ENCODE measurements at places on chromosomes 6 and 20.

DNA sequence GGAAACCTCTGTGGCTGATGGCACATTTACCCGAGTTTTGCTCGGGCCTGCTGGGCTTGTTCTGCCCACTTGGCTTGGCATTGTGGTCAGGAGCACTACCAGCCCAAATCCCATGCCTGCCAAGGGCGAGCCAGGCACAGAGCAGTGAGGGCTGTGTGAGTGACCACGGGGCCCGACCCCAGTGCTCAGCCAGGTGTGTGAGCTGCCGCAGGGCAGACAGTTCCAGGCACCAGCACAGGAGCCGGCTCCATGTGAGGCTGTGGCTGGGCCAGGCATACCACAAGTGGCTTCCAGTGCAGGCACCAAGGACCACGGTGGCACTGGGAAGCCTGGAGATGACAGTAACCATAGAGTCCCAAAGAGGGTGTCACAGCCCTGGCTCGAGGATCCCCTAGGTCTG lies 1225.5 kb upstream of the GJE1 start:
- no peak for DNase-seq

DNA sequence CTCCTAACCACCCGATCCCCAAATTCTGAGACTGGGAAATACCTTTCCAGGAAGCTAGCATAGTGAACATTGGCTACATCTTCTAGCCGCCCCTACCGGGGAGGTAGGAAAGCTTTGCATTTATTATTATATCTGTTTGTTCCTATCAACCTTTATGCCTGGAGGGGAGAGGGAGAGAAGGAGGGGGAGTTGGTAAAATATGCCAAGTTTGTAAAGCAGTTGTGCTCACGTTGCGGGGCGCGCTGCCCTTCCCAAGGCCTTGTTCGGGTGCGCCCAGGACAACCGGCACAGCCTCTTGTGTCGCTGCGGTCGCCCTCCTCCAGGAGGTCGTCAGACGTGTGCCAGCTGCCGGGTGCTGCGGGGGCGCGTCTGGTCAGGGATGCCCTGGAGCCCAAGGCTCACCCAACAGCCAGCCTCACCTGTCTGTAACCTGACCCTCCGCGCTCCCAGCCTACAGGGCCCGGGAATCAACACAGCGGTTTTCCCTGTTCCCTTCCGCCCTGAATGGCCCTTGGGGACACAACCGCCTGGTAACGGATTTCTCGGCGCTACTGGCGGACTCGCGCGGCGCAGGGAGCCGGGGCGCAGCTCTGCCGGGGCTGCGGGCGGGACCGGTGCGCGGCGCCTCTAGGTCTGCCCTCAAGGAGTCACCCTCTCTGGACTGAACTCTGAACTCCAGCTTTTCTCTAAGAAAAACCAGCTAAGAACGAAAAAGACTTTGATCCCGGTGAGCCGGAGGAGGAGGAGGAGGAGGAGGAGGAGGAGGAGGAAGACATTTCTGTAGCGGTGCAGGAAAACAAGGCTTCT lies 1.1 kb upstream of the OVOL2 start:
- DNase-seq, result no peak

DNA sequence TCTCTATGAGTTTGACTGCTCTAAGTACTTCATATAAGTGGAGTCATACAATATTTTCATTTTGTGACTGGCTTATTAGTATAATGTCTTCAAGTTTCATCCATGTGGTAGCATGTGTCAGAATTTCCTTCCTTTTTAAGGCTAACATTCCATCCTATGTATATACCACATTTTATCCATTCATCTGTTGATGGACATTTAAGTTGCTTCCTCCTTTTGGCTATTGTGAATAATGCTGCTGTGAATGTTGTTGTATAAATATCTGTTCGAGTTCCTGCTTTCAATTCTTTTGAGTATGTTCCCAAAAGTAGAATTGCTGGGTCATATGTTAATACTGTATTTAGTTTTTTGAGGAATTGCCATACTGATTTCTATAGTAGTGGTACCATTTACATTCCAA lies 79.5 kb downstream of the PTPRA start:
- DNase-seq, result no peak

DNA sequence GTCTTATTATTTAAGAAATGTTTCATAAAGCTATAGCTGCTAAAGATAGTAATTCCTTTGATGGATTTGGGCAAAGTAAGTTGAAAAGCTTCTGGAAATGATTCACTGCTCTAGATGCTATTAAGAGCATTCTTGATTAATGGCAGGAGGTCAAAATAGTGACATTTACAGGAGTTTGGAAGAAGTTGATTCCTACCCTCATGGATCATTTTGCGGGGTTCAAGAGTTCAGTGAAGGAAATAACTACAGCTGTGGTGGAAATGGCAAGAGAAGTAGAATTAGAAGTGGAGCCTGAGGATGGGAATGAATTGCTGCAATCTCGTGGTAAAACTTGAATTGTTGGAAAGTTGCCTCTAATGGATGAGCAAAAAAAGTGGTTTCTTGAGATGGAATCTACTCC lies 316.1 kb downstream of the UTRN start:
- DNase-seq, result no peak

DNA sequence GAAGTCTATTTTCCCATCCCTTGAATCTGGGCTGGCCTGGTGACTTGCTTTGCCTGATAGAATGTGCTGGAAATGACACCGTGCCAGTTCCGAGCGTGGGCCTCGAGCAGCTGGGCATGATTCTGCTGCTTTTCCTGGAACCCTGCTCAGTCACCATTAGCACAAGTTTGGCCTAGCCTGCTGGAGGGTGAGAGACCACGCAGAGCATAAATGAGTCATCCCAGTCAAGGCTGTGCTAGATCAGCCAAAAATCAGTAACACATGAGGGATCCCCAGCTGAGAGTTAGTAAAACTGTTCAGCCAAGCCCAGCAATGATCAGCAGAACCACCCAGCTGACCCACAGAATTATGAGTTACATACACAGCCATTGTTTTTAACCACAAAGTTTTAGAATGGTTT lies 74.8 kb upstream of the TOP1 start:
- no peak for DNase-seq

DNA sequence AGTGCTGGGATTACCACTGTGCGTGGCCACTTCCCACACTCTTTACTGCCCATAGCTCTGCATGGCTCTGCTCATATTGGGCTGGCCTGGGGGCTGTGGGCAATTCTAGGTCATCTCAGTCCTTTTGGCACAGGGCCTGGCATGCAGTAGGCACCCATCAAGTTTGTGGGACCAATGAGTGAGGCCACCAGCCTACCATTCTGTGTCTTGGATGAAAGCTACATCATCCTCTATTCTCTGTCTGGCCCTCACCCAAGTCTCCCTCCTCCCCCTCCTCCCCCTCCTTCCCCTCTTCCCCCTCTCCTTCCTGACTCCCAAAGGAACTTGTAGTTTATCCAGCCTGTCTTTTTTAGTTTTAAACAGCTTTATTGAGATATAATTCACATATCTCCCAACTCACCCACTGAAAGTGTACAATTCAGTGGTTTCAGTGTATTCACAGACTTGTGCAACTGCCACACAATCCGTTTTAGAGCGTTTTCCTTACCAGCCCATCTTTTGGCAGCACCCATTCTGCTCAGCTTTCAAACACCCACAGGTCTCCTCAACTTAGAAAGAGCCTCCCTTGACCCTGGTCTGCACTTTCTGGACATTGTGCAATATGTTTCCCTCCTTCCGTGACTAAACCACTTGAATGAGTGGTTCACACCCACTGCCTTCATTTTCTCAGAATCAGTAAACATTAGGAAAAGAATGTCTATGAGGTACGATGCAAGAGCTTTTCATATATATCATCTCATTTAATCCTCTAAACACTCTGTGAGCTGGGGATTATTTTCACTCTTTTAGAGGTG lies 21.5 kb upstream of the MRPS18A start:
- DNase-seq, result no peak

DNA sequence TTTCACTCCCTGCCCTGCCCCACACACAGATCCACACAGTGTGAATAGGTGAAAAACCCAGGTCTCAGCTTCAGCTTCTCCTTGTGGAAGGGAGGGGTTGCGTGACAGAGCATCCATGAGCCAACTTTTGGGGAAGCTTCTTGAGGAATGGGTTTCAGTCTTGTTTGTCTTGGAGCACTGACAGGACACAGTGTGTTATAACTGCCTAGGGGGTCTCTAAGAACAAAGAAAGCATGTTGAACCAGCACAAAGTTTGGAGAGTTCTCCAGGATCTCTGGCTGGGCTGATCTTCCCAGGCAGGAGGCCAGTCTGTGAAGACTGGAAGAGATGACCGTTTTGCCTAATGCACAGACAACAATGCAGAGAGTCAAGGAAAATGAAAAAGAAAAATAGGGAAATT lies 164.5 kb downstream of the COL12A1 start:
- DNase-seq, result no peak

DNA sequence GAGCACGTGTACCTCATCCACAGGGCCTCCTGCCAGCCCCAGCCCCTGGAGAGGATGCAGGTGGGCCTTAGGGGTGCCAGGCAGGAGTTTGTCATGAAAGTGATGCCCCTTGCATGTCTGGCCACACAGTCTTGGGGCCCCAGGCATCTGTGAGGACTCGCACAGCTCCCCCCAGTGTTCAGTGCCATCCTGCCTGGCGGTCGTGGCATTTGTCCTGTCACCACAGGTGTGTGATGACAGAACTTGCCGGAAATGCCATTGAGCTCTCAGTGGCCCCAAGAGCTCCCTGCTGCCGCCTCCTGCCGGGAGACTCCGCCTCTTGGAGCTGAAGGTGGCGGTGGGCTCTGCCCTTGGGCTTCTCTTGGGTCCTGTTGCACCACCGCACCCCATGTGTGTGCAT lies 30.6 kb upstream of the ADRM1 start:
- no peak for DNase-seq

DNA sequence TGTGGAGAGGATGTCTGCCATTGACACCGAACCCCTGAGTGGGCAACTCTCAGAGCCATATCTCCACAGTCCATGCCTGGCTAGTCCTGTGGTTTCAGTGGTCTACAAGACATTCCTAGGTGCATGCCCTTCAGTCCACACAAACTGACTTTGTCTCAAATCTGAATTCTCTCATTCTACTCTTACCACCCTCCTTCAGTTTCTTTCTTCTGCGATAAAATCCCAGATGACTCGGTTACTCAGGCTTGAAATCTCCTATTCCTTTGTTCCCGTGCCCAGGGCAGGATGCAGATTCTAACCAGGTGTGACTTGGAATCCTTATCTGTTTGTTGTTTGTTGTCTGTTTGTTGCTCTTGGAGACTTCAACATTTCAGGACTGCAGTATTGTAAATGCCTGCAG lies 9.3 kb downstream of the CDS2 start:
- no peak for DNase-seq

- no peak for DNase-seq
These were observed 103.7 kb downstream of the TPBG start for GRCh38 chr6:82467338-82467737.

- no peak for DNase-seq
These were observed 9.1 kb upstream of the SPATS1 start for GRCh38 chr6:44333273-44333919.

DNA sequence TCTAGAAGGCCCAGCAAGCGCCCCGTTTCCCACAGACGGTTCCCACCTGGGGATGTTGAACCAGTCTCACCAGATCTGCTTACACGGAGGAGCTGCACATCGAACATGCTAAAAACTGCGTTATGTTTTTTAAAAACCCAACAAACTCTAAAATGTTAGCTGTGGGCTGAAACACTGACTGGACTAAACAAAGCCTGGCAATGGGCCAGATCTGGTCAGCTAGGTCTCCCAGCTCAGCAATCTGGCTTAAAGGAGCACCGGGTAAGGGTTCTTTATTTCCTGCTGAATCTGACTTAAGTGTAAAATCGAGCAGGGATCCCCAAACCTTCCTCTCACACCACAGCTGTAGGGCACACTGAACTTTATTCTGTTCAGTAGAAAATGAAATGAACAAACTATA lies 156.9 kb downstream of the FOXC1 start:
- DNase-seq, result no peak

DNA sequence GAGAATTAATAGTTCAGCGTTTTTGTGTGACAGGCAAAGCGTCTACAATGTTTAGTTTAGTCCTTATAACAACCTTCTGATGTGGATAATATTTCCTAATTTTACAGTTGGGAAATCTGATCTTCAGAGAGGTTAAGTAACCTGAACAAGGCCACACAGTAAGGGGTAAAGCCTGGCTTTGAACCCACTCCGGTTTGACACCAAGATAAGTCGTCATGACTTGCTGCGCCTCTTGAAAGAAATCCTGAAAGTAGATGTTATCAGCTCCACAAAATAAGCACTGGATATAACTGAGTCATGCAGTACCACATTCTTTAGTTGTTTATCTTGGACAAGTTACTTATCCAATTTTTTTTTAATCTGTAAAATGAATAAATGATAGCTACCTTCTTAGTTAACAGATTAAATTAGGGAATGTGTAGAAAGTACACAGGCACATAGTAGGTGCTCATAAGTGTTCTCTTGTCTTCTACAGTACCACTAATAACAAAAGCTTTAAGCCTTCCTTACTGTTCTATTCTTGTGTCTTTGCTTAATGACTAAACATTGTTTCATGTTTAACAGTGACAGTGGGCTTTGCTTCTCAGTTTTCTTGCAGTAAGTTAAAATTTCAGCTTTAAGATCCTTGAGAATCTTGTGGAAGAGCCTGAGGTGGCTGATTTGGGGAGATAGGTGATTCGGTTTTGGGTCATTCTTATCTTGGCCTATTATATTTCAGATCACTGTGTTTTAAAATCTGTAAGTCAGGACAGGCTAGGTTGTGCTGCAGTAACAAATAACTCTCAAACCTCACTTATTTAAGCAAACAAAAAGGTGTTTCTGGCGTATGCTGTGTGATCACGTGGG lies 2.1 kb downstream of the HIVEP1 start:
- DNase-seq, result no peak

GRCh38 chr6:137884149-137884909 lies 17.3 kb downstream of the TNFAIP3 start:
- DNase-seq, result no peak

DNA sequence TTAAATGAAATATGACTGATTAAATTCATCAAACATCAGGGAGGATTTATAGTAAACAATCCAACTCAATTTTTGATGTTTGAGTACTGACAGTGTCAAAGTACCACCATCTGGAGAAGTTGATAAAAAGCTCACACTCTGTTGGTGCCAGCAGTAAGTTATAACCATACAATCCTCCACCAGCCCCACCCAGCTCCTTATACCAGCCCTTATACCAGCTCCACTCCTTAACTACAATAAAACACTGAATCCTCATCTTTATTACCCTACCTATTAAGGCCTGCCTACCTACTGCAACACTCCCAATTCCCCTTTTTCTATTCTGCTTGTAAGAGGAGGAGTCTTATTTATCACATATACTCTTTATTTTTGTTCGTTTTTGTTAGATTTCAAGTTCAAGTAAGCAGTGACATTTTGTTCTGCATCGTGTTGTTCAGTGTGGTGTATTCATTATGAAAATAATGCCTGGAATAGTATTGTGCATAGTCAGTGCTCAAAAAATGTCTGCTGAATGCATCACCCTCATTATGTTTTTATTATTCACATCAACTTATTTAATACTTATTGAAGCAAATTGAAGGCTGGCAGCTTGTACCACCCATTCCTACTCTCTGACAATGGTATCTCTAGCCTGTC lies 954.7 kb upstream of the ADGRB3 start:
- DNase-seq, result no peak

DNA sequence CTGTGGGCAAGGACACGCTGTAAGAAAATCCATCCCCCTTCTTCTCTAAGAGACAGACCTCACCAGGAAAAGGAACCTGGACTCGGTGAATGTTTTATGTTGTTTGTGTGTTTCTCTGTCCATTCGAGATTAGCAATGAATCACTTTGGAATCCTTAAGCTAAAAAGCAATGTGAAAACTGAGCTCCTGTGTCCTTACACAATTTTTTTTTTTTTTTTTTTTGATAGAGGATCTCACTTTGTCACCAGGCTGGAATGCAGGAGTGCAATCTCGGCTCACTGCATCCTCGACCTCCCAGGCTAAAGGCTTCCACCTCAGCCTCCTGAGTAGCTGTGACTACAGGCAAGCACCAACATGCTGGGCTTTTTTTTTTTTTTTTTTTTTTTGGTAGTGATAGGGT lies 32.1 kb downstream of the BFSP1 start:
- DNase-seq, result no peak

GRCh38 chr6:71488186-71488585 lies 199.6 kb downstream of the OGFRL1 start:
- DNase-seq, result no peak

Measured in hypothalamus (tissue), 51 donors.